ENCODE measurements at places on chromosomes 6 and 20. TPM values are rescaled to one million over a fixed set of nuclear protein-coding genes. Genes with fewer than 3 reads are reported as not detected.

GRCh38 chr6:147468634-147469033 lies 39.9 kb upstream of the SAMD5 start:
- no peaks in the 10 kb centered on the region for H3K4me1 ChIP-seq
- no peaks in the 10 kb centered on the region for H3K36me3 ChIP-seq
- no peak overlapping the region for H3K27ac ChIP-seq
- no peak overlapping the region for H3K4me3 ChIP-seq
- no peaks in the 10 kb centered on the region for H3K27me3 ChIP-seq

DNA sequence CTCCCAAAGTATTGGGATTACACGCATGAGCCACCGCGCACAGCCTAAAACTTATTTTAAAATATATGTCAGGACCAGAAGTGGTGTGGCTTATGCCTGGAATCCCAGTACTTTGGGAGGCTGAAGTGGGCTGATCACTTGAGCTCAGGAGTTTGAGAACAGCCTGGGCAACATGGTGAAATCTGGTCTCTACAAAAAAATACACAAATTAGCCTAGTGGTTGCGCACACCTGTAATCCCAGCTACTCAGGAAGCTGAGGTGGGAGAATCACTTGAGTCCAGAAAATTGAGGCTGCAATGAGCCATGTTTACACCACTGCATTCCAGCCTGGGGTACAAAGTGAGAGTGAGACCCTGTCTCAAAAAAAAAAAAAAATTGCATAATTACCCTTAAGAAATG lies 13.7 kb downstream of the PXT1 start:
- peaks cover 1% of the 10 kb centered on the region for H3K4me1 ChIP-seq
- no peak overlapping the region for H3K27ac ChIP-seq
- no peaks in the 10 kb centered on the region for H3K36me3 ChIP-seq
- no peak for DNase-seq
- H3K4me3 ChIP-seq = no peak overlapping the region

GRCh38 chr20:2469991-2470422 lies 582 bp downstream of the SNRPB start:
- peak overlapping the region; percentile 87 for H3K4me3 ChIP-seq
- peak overlapping the region; percentile 86 for H3K27ac ChIP-seq
- peak; percentile 60 for DNase-seq
- H3K36me3 ChIP-seq = peaks cover 16% of the 10 kb centered on the region
- H3K27me3 ChIP-seq = no peaks in the 10 kb centered on the region
- H3K4me1 ChIP-seq = peaks cover 17% of the 10 kb centered on the region

DNA sequence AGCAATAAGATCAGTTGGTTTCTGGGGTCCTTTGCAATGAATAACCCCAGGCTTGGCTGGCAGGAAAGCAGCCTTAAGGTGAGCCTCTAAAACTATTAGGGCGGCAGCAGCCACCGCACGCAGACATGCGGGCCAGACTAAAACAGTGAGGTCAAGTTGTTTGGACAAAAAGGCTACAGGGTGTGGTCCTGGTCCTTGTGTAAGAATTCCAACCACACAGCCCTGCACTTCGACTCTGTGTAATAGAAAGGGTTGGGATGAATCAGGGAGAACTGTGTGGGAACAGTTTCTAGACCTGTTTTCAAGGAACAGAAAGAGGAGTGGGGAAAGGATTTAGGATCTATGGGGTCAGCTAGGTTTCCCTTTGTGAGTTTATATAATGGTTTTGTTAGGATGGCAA lies 237.6 kb downstream of the SMOC2 start:
- no peaks in the 10 kb centered on the region for H3K27me3 ChIP-seq
- no peaks in the 10 kb centered on the region for H3K4me1 ChIP-seq
- no peak for DNase-seq
- H3K36me3 ChIP-seq = no peaks in the 10 kb centered on the region

The BHLHE23 gene
- total RNA-seq = not detected

The GMEB2 gene
- total RNA-seq = 14.1 TPM

The CEP85L gene
- total RNA-seq = 12.0 TPM

The STX11 gene
- 4.7 TPM for total RNA-seq

Data from endothelial cell of umbilical vein (primary cell).